Activated naive CD4-positive, alpha-beta T cell treated with anti-CD3 and anti-CD28 coated beads for 36 hours (primary cell): ENCODE measurements at places on chromosomes 12 and 14.

DNA sequence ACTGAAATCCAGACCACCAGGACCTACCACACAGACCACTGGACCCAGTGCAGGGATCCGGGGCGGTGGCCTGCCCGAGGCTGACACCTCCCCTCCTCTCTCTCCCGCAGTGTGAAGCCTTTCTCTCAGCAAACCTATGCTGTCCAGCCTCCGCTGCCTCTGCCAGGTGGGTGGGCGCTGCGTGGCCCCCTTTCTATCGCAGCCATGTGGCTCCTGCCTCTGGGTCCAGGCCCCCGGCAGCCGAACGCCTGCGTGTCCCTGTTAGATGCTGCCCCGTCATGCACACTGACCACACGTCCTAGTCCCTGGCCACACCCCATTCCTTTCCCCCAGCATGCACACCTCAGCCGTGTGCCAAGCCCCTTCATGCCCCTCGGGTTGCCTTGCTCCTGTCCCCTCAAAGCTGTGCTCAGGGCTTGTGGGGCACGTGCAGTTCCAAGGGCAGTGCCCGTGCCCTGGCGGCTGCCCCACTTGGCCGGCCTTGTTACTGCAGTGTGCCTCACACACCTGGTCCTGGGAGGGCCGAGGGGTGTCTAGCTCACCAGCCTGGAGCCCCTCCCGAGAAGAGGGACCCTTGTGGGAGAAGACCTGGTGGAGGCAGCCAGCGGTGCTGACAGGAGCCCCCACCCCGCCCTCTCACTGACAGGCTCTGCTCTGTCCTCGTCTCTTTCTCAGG, 58.0 kb upstream of the TSPAN9 start:
- no peak for DNase-seq

DNA sequence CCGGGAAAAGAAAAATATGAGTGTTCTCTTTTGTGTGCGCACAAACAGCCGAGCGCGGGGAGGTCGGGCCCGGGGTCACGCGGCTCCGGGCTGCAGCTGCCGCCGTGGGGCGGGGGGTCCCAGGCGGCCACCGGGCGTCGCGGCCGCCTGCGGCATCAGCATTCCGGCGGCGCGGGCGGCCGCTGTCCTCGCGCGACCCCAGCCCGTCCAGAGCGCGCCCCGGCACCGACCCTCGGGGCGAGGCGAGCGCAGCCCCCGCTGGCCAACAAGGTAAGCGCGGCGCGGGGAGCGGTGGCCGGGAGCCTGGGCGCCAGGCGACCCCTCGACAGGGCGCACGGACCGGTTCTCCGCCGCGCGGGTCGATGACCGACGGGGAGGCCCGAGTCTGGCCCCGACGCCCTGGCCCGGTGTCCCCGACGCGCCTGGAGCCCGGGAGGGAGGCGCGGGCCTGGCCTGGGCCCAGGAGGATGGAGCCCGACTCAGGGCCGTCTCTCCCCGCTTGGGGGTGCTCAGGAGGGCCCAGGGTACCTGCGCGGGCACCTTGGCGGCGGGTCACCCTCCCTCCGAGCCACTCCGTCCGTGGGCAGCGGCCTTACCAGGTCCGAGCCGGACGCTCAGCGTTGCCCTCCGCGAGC, 103.9 kb upstream of the DIO3 start:
- DNase-seq, result no peak

- DNase-seq, result no peak
Observed at GRCh38 chr12:52210186-52210924, 18.5 kb upstream of the KRT80 start.

- DNase-seq, result no peak
Observed at GRCh38 chr12:26378711-26379110, 183.3 kb downstream of the SSPN start.

DNA sequence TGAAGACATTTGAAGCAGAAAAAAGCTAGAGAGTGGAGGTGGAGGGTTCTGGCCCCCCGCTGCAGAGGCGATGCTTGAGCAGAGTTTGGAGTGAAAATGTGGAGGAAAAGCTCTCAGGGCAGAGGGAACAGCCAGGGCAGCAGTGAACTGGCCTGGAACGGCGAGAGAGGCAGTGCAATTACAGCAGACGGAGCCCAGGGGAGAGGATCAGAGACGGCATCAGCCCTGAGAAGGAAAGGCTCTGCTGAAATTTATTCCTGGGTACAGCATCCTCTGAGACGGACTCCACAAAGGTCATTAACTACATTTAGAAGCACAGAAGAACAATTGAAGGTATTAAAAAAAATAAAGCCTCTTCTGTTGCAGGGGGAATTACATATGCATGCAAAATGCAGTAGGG, 14.2 kb downstream of the STON2 start:
- no peak for DNase-seq

DNA sequence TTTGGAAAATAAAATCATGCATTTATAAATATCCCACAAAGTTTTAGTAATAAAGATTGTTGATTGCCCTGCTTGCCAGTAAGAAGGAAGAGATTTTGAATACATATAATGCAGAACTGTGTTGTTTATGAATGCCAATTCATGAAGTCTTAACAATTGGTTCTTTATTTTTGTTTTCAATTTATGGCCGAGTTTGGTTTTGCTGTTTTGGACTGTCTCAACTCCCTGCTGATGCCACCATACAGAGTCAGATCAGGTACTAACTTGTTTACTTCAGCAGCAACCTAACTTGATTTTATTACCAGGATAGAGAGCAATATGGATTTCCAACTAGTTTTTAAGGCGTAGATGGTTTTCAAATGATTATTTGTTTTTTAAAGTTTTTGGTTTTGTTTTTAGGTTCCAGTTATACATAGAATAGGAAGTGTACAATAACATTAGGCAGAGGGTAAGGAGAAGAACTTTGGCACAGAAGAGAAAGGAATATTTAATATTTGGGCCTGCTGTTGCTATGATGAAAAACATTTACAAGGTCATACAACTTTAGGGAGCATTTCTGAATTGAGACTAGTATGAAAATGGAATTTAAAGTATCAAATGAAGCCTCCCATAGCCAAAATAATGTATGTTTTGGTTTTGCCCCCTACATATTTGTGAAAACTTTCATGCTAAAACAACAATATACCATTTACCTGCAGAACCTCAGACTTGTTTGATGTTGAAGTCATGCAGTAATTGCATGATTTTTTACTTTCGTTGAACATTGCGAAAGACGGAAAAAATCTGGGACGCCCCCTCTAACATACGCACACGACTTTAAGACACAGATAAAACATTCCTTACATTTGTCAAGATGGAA, 904 bp upstream of the FAM177A1 start:
- peak; percentile 58 for DNase-seq

GRCh38 chr12:132886529-132887477, 602 bp downstream of the CHFR start:
- no peak for DNase-seq

DNA sequence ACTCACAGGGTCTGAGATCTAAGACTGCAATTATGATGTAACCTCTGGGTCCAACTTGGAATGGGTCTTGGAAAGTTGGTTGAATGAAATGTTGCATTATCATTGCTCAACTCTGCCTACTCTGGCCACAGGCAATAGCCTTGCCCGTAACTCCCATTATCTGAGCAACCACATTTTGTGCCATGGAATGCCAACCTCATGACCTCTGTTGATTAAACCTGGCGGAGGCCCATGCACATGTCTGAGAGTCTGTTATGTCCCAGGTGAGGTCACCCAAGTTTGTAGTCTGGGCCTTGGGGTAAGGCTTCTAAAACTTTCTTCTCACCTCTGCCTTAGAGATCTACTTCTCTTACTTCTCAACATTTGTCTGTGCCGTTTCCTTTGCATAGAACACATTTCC, 140.9 kb downstream of the TBX5 start:
- DNase-seq, result no peak
